ENCODE measurements at places on chromosomes 4 and X.

DNA sequence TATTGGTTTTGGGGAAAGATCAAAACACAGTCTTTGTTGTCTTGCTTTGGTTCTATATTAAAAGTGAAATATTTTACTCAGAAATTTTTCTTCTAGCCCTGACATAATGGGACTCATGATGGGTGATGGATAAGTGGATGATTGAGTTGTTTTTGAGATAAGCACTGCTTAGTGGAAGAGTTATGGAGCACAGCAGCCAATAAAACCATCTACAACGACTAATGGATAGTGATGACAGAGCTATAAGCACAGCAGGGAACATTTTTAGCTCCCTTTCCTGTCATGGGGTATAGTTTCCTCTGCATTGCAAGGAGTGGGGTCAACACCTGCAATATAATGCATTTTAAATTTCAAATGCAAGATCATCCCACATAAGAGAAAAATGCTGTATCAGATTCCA, 812.4 kb downstream of the STPG2 start:
- H3K36me3 ChIP-seq: no peaks in the 10 kb centered on the region
- no peak for DNase-seq
- H3K27ac ChIP-seq: no peak overlapping the region
- no peaks in the 10 kb centered on the region for H3K27me3 ChIP-seq
- H3K4me3 ChIP-seq: no peak overlapping the region

DNA sequence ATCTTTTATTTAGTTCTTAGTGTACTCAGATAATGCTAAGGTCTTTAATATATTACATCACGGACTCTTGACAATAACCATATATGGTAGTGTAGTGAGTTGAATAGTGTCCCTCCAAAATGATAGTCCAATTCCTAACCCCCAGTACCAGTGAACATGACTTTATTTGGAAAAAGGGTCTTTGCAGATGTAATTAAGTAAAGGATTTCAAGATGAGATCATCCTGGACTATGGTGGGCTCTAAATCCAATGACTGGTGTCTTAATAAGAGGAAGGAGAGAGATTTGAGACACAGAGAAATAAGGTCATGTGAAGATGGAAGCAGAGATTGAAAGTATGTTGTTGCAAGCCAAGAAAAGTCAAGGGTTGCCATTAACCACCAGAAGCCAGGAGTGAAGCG, 236.5 kb upstream of the DIPK2B start:
- H3K4me3 ChIP-seq: no peak overlapping the region
- no peaks in the 10 kb centered on the region for H3K36me3 ChIP-seq
- no peak for DNase-seq
- H3K27ac ChIP-seq: no peak overlapping the region

DNA sequence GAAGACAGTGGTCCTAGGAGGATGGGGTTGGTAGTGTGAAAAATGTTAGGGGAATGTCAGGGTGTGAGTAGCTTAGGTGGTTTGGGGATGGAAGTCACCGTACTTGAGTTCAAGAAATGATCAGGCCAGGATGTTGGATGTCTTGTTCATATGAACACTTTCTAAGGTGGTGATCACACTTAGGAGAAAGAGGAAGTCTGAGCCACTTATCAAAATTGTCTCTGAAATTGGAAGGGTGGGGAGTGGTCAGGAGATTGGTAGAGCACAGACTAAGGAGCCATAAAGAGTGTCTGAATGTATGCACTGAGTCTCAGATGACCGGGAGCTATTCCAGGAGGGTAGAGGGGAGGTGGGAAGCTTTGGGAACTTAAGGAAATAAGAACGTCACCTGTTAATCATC, 17.3 kb downstream of the CMC4 start:
- no peak overlapping the region for H3K4me3 ChIP-seq
- H3K27me3 ChIP-seq: no peaks in the 10 kb centered on the region
- no peak overlapping the region for H3K27ac ChIP-seq
- no peak for DNase-seq
- no peaks in the 10 kb centered on the region for H3K36me3 ChIP-seq

DNA sequence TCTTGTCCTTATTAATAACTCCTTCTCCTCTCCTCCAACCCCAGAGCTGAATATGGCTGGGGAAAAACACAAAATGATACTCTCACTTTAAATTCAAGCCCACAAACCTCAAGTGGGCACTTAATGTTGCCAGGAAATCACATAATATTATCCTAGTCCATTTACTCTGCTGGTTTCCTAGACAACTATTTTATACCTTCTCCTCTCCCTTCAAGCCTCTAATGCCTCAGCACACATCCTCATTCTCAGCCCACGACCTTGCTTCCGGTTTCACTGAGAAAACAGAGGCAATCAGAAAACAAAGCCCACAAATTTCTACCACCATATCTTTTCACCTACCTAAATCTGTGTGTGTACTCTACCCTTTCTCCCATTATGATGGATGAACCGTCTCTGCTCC, 12.1 kb upstream of the CLCN5 start:
- no peak overlapping the region for H3K27ac ChIP-seq
- H3K4me3 ChIP-seq: no peak overlapping the region
- no peaks in the 10 kb centered on the region for H3K36me3 ChIP-seq
- DNase-seq: no peak
- no peaks in the 10 kb centered on the region for H3K27me3 ChIP-seq

GRCh38 chr4:7630568-7631287, 196.0 kb upstream of the PSAPL1 start:
- DNase-seq: no peak
- H3K4me3 ChIP-seq: no peak overlapping the region
- H3K4me1 ChIP-seq: no peaks in the 10 kb centered on the region

DNA sequence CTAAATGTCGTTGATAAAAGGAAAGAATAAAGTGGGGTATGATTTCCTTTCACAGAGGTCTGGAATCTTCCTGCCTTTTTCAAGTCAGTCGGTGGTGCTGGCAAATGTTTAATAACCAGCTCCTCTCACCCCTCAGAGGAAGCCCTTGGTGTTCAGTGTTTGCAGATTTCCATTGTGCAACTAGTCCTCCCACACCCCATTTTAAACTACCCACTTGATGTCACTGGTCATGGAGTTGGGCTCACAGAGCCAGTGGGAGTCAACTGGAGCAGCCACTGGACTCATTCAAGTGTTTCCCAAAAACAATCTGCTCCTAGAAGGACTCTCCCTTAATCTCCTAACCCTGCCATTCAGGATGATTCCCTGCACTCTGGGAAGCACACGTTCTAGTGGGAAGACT, 149.2 kb downstream of the PTTG2 start:
- no peaks in the 10 kb centered on the region for H3K36me3 ChIP-seq
- H3K4me3 ChIP-seq: no peak overlapping the region
- no peaks in the 10 kb centered on the region for H3K27me3 ChIP-seq

DNA sequence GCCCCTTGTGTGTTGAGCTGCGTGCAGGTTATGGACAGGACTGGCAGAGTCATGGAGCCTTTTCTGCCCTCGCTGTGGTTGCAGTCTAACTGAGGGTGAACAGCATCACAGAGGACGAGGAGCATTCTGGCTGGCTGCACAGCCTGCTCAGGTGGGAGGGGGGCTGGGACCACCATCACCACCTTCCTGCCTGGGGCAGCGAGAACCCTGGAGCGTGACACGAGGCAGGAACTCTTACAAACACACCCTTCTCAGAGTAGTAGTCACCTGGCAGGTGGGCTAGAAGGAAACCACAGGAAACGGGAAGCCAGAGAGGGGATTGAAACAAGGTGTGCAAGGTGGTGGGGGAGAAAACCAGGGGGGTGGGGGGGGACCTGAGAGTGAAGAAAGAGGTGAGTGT, 25.6 kb downstream of the TKTL1 start:
- H3K4me3 ChIP-seq: no peak overlapping the region
- no peak for DNase-seq
- no peak overlapping the region for H3K27ac ChIP-seq
- no peaks in the 10 kb centered on the region for H3K36me3 ChIP-seq
- H3K4me1 ChIP-seq: peaks cover 8% of the 10 kb centered on the region

DNA sequence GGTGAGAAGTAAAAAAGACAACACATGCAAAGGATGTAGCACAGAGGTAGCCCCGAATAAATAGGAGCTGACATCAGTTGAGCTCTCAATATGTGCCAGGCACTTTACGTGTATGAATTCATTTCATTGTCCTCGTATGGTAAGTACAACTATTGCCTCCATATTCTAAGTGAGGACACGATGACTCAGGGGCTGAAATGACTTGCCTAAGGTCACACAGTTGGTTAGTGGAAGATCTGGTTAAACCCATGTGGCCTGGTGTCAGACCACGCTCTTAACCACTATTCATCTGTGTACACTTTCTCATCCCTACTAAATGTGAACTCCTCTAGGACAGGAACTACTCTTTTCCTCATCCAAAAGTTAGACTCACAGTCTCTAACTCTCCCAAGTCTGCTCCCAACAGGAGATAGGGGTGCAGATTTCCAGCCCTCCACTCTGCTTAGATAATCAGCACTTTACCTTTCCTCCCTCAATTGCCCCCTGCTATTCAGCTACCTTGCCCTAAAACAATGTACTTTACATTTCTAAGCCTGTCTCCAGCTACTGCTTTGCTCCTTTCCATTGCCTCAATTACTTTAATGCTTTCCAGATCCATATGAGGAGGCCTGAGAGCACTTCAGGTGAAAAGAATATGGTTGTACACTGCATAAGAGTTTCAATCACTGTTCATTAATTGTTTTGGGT, 58.8 kb upstream of the LHFPL1 start:
- no peaks in the 10 kb centered on the region for H3K4me1 ChIP-seq
- no peak for DNase-seq
- no peaks in the 10 kb centered on the region for H3K27me3 ChIP-seq
- no peak overlapping the region for H3K4me3 ChIP-seq
- H3K36me3 ChIP-seq: no peaks in the 10 kb centered on the region

GRCh38 chrX:35499071-35499862, 298.9 kb upstream of the MAGEB16 start:
- DNase-seq: no peak
- H3K4me3 ChIP-seq: no peak overlapping the region
- no peaks in the 10 kb centered on the region for H3K4me1 ChIP-seq
- no peak overlapping the region for H3K27ac ChIP-seq
- H3K36me3 ChIP-seq: no peaks in the 10 kb centered on the region

- DNase-seq: no peak
- no peaks in the 10 kb centered on the region for H3K36me3 ChIP-seq
- no peaks in the 10 kb centered on the region for H3K27me3 ChIP-seq
- peaks cover 4% of the 10 kb centered on the region for H3K4me1 ChIP-seq
Measured at GRCh38 chrX:24542756-24543155, 77.7 kb downstream of the PDK3 start.

GRCh38 chr4:176432811-176433540, 113.2 kb downstream of the SPCS3 start:
- H3K36me3 ChIP-seq: no peaks in the 10 kb centered on the region
- H3K27ac ChIP-seq: no peak overlapping the region
- H3K4me1 ChIP-seq: no peaks in the 10 kb centered on the region
- H3K27me3 ChIP-seq: no peaks in the 10 kb centered on the region
- no peak overlapping the region for H3K4me3 ChIP-seq
- DNase-seq: no peak

DNA sequence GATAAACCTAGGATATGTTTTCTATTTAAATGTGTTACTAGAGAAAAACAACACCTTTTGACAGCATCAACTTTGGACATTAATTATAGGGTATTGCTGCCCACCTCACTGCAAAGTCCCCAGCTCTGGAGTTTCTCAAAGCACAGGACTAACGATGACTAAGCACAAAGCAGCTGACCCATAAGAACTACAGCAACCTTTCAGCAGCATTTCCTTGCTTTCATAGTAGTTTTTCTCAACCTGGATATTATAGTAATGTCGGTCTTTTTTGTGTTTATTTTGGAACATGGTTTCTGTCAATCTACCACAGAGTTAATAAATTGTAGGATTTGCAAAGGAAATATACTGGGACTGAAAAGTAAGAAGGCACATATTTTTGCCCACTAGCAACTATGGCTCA, 21.5 kb downstream of the HHIP start:
- H3K27me3 ChIP-seq: no peaks in the 10 kb centered on the region
- no peaks in the 10 kb centered on the region for H3K4me1 ChIP-seq
- H3K4me3 ChIP-seq: no peak overlapping the region
- no peak overlapping the region for H3K27ac ChIP-seq

GRCh38 chr4:80407246-80407645, 71.7 kb downstream of the CFAP299 start:
- no peak for DNase-seq
- H3K36me3 ChIP-seq: no peaks in the 10 kb centered on the region
- no peak overlapping the region for H3K4me3 ChIP-seq
- no peak overlapping the region for H3K27ac ChIP-seq

DNA sequence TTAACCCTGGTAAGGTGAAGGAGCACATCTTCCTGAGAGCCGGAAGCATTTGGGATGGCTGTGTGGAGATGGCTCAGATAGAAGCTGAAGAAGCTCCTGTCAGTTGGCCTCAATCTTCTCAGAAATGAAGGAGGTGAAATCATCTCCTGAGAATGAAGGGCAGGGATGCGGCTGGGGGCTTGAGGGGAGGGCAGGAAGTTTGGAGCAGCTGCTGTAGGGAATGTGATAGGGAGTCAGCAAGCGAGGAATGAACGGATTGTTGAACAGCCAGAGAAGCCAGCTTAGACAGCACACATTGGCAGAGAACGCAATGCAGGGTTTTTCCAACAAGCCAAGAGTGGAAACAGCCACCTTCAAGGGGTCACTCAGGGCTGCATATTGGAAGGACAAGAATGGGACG, 10.0 kb downstream of the KCNE5 start:
- no peak for DNase-seq
- no peak overlapping the region for H3K4me3 ChIP-seq
- no peak overlapping the region for H3K27ac ChIP-seq
- H3K36me3 ChIP-seq: no peaks in the 10 kb centered on the region

GRCh38 chr4:22238742-22239141, 277.1 kb downstream of the ADGRA3 start:
- no peaks in the 10 kb centered on the region for H3K4me1 ChIP-seq
- H3K36me3 ChIP-seq: no peaks in the 10 kb centered on the region
- no peak overlapping the region for H3K4me3 ChIP-seq
- H3K27me3 ChIP-seq: no peaks in the 10 kb centered on the region

DNA sequence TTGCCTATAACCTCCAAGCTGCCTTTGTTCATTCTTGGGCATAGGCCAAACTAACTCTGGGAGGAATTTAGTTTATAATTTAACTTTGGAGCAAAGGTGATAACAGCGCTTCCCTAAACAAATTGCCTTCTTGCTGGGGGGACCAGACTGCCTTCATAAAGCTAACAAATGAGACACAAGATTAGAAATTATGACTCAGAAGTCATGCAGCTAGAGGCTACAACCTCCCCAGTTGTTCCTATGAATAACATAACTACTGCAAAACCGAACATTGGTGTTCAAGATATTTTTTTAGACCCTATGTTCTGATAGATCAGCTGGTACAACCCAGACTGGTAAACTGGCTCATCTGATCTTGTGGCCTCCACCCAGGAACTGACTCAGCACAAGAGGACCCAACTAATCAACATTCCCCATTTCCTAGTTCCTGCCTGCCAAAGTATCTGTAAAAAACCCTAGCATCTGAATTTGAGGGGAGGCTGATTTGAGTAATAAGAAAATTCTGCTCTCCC, 22.0 kb upstream of the TMPRSS11B start:
- H3K4me3 ChIP-seq: no peak overlapping the region
- no peaks in the 10 kb centered on the region for H3K4me1 ChIP-seq
- H3K27me3 ChIP-seq: no peaks in the 10 kb centered on the region
- no peak for DNase-seq
- no peaks in the 10 kb centered on the region for H3K36me3 ChIP-seq
